Muscle of arm (tissue), 14 donors: ENCODE measurements at places on chromosomes 6 and 20. TPM values are rescaled to one million over a fixed set of nuclear protein-coding genes. Genes with fewer than 3 reads are reported as not detected.

The RNF39 gene
- polyA plus RNA-seq: 0.63 TPM

The EYA2 gene
- polyA plus RNA-seq: not detected

The SLC25A27 gene
- polyA plus RNA-seq: 13.5 TPM

The PTGIS gene
- polyA plus RNA-seq: 34.6 TPM

The FBXO30 gene
- 11.9 TPM for polyA plus RNA-seq

The SIRPD gene
- not detected for polyA plus RNA-seq

The SGK2 gene
- 0.97 TPM for polyA plus RNA-seq

The EFCAB8 gene
- not detected for polyA plus RNA-seq

The VGLL2 gene
- polyA plus RNA-seq: 53.6 TPM

The MICA gene
- 7.3 TPM for polyA plus RNA-seq

The UBE2C gene
- polyA plus RNA-seq: not detected

The APCDD1L gene
- polyA plus RNA-seq: not detected
